HuH-7 (cell line): ENCODE measurements at places on chromosomes 5 and 9.

GRCh38 chr5:1875281-1875842, 7.4 kb downstream of the IRX4 start:
- no peak for DNase-seq

GRCh38 chr5:131198625-131199024, 27.9 kb downstream of the LYRM7 start:
- DNase-seq, result no peak

- DNase-seq, result no peak
Measured at GRCh38 chr9:92406477-92406876, 2.1 kb upstream of the OGN start.

GRCh38 chr5:13385066-13385465, 559.4 kb downstream of the DNAH5 start:
- no peak for DNase-seq

- DNase-seq, result no peak
Measured at GRCh38 chr9:4831119-4831518, 38.4 kb downstream of the RCL1 start.

DNA sequence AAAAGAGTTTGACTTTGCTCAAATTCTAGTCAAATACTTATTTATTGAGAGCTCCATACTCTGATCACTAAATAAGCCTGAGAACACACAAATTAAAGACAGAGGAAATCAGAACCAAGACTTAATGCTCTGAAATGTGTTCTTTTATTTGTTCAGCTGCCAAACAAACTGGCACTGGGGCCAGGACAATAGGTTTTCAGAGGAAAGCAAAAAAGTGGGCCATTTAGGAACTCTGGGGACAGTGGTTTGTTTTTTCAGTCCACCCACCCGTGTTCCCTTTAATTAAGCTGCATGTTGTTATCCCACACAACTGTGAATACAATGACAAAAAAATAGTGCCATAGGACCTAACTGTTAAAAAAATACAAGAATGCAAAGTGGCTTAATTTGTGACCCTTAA, 95.4 kb upstream of the RETREG1 start:
- DNase-seq, result no peak

- DNase-seq, result no peak
Measured at GRCh38 chr5:79488775-79489174, 25.2 kb downstream of the HOMER1 start.

DNA sequence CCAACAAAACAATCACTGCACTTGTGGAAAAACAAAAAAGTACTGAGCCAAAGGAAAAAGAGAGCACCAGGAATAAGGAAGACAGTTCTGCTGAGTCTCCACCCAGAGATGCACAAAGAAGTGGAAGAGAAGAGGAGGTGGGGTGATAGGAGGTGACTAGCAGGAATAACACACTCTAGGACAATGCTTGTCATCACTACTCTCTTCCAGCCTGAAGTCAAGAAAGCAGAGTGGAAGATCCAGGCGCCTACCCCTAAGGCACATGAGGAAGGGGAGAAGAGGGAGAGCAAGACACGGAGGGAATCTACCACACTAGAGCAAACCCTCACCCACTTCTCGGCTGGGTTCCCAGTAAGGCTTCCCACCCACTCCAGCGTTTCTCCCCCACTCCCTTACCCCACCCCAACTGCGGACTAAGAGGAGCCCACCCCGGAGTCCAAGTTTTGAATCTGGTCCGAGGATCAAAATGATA, 1.7 kb downstream of the SLIT3 start:
- DNase-seq, result no peak

- DNase-seq, result no peak
Measured at GRCh38 chr5:132263548-132264261, 6.2 kb downstream of the PDLIM4 start.

- no peak for DNase-seq
Measured at GRCh38 chr5:126335886-126336285, 87.3 kb upstream of the GRAMD2B start.

DNA sequence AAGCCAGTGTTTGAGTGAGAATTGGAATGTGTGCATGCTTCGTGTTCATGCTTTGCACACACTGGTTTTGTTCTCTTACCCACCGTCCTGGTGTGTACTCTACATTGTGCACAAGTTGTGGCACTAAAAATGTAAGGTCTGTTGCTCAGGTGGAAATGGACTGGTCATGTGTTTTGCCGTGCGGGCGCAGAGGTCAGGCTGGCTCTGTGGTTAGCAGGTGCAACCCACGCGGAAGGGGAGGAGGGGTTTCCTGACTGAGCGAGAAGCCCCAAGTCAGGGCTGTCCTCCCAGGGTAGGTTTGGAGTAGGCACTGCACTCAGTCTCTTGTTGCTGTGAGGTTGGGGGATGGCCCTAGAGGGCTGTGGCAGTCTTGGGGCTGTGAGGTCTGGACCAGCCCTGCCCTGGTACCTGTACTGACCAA, 86.6 kb downstream of the EHMT1 start:
- DNase-seq, result no peak

DNA sequence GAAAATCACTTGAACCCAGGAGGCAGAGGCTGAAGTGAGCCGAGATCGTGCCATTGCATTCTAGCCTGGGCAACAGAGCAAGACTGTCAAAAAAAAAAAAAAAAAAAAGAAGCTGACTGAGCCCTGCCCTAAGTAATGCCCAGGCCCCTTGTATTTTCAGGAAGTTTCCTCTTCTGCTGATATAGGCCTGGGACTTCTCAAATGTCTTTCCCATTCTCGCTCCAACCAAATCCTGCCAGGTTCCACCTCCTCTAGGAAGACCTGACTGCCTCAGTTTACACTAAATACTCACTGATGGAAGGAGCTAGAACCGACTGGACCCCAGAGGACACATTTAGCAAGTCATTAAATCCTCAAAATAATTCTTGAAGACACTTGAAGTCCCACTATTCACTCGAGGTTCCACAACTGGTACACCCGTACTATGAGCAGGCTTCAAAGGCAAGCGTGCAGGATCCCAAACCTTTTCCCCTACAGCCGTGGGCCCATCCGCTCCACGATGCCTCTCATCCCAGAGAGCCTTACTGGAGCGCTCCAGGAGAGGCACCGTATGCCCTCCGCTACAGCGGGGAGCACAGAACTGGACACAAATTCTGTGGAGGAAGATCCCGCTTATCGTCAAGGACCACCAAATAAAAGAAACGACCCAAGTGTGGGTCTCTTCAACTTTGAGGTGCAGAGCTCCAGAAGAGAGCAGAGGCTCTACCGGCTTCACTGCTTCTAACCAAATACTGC, 676 bp downstream of the NOL6 start:
- DNase-seq, result no peak
